RKO (cell line): ENCODE measurements at places on chromosomes 5 and 9.

DNA sequence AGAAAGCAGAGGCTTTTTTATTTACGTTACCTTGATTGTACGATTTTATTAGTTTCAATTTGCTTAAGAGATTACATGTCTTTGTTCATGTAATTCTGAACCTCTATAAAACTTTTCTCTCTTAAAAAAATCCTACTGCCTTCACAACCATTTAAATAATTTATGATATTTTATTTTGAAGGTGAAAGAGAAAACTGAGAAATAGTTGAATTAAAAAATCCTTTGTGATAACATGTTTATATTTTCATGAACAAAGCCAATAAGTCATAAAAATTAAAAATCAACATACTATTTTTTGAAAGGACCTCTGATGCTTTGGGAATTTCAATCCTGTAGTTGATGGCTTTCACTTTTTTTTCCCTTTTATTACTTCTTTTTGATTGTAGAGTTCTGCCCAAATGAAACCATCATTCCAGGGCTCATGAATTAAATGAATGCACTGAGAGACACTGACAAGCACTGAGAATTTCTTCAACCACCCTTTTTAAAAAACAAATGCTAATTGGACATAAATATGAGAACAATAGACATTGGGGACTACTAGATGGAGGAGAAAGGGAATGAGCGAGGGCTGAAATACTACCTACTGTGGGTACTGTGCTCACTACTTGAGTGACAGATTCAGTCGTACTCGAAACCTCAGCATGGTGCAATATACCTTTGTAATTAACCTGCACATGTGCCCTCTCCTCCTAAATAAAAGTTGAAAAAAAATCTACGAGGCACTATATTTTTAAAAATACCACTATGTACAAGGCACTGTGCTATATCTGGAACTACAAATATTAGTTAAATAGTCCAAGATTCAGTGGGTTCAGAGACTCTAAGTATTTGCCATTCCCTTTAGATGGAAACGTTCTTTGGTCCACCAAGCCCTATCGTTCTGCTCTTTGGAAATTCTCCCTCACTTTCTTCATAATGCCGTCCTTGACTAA lies 5.9 kb downstream of the CDKN2A start:
- no peak for DNase-seq

DNA sequence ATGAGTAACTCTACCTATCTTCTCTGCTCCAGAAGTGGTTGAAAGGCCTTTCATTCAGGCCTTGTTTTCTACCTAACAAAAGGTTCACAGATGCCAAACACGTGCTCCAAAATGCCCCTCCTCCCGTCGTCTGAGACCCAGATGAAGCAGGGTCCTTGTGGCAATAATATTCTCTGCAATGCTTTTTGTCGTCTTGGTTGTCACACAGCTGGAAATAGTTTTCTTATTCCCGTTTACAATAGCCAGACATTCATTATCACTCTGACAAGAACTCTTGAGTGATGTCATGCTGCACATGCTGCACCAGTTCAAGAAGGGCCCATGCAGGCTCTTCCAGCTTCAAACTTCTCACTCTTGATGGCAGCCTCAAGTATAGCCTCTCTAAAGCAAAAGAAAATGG lies 7.8 kb downstream of the LPAR1 start:
- DNase-seq = no peak

DNA sequence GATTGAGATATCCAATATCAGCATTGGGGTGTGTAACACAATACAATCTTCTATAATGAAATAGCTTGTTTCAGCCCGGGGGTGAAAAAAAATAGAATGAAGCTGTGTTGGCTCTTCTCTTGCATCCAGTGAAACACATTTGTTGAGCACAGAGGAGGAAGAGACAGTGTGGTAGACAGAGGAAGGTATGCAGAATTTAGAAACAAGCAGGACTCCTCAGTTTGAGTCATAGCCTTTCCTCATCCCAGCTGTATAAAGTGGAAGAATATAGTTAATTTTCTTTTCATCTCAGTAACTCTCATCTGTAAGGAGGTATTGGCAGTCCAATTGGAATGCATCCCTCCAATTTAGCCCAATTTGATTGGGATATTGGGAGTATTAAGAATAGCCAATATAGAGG lies 302.2 kb upstream of the VLDLR start:
- DNase-seq = no peak

- no peak for DNase-seq
These were observed 286.4 kb downstream of the TMEM232 start for GRCh38 chr5:110440058-110440457.

DNA sequence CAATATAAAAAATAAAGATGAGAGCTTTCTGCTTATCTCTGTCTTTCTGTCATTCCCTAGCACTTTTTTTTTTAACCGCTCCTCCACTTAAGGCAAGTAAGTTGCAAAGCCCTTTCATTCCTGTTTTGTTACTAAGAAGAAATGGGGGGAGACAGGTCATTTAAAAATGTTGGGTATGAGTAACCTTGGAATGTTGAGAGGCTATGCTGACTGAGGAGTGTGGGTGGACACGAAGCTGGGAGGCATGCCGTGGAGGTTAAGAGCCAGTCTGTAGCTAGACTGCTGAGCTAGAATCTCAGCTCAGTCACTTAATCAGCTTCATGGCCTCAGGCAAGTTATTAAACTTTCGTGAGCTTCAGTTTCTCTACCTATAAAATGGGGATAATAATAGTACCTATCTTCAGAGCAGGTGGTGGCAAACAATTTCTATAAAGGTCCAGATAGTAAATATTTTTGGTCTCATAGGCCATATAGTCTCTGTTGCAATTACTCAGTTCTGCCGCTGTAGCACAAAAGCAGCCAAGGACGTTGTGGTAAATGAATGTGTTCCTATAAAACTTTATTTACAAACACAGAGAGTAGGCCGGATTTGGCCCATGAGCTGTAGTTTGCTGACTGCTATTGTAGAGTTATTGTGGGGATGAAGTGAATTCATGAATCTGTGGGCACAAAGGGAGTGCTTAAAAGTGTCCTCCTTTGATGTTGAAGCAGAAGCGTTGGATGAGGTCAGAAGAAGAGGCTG lies 220.0 kb downstream of the GABBR2 start:
- DNase-seq = peak; percentile 87

DNA sequence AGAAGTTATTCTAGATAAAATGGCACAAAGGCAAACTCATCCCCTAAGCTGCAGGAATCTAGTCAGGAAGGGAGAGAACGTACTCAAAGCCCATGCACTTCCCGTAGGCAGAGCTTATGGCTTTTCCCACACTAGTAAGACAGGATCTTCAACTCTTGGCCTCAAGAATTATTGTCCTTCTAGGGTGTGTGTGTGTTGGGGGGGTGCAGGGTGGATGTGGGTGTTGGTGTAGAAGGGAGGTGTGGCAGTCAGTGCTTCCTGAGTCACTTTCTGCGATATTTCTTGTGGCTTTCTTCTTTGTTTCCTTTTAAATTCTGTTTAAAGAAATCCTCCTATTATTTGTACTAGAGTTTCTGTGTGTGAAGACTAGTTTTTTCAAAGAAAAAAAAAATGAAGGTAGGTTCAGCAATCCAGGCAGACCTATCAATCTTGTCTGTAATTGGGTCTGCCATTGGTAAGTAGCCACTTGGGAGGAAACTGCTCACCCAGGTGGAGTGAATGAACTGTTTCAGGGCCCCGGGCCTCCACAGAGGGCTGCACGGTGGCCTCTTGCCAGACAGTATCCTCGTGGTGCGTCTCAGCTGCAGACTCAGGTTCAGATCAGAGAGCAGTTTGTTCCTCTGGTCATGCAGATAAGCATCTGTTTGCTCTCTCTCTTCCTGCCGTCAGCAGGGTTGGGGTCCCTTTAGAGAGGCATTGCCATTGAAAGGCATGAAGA lies 131.9 kb downstream of the NPR3 start:
- DNase-seq = no peak

DNA sequence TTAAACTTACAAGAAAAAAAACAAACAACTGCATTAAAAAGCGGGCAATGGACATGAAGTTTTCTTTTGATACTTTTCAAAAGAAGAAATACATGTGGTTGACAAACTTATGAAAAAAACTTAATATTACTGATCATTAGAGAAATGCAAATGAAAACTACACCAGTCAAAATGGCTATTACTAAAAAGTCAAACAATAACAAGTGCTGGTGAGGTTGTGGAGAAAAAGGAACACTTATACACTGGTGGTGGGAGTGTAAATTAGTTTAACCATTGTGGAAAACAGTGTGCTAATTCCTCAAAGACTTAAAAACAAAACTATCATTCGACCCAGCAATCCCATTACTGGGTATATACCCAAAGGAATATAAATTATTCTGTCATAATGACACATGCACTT lies 311.6 kb downstream of the ISL1 start:
- no peak for DNase-seq

DNA sequence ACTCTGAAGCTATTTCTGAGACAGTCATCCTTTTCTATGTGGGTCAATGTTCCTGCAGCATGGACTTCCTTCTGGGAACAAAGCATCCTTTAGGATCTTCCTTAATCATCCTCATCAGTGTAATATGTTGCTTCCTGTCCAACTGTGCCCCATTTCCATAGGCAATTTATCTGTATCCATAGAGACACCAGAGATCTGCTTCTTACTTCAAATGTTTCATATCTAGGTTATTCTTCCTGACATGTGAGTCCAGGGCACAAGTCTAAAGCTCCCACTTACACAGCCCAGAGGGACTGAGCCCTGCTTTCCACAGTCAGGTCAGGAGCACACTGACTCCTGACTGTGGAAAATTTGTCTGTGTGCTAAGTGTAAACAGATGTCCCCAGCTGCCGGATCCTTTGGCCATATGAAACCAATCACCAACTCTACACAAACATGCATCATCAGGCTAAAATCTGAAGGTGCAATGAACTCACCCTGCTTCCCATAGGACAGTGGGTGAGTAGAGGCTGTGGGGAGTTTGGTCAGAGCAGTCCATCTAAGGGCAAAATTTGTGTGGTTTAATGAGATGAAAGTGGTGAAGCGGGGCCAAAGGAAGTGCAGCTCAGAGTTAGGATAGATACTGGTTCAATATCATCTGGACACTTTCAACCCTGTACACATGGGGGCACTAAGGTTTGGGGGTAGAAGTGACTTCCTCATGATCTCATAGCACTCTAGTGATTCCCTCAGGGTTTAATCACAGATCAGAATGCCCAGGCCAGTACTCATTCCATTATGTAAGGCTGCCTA lies 85.2 kb upstream of the TNC start:
- DNase-seq = no peak

- no peak for DNase-seq
These were observed 75.5 kb downstream of the SGCD start for GRCh38 chr5:156402387-156402921.

- DNase-seq = no peak
These were observed 912.3 kb upstream of the WWC1 start for GRCh38 chr5:167378894-167379723.

DNA sequence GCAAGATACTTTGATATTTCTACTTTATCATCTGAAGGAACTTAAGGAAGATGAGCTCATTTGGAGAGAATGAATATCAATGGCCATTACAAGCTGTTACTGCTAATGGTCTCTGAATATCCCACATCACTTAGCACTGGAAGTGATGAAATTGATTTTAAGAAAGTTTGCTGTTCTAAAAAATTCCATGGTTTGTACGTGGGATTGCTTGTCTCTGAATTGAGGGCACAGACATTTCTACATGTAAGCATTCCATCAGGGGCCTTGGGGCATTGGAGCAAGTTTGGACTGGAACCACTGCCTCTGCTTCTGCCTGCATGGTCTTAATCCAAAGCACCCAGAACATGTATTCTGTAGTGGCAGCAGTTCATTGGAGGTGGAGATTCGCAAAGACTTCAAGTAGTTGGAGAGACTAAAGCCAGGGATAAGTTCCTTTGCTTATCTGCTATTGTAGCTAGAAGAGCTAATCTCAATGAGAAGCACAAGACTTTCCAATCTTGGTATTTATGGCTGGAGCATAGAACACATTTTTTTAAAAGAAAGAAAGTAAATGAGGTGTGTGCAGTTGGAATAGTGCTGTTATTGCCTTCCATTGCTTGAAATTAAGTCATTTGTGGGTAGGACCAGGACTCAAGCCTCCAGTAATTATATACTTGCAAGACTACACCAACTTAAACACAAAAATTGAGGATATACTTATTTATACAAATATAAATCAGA lies 424.2 kb downstream of the SPATA31D1 start:
- DNase-seq = no peak

DNA sequence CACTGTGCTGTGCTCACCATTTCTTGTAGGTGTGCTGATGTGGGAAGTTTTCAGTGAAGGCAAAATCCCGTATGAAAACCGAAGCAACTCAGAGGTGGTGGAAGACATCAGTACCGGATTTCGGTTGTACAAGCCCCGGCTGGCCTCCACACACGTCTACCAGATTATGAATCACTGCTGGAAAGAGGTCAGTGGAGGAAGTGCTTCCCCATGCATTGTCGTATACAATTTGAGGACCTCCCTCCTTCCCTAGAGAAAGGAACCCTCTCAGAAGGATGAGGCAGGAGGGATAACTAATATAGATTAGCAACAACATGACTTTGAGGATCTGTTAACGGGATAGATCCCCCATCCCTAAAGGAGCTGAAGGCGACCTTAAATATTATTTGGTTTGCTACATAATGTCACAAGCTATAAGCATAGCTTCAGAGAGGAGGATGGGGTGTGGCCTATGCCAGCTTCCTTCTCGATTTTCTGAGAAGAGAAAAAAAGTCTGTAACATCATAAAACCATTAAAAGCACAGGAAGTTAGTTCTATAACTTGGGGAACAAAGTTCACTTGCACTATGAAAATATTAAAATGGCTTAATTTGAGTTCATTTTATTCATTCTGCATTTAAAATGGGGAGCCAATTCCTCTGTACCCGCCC lies 17.0 kb upstream of the CYFIP2 start:
- no peak for DNase-seq

DNA sequence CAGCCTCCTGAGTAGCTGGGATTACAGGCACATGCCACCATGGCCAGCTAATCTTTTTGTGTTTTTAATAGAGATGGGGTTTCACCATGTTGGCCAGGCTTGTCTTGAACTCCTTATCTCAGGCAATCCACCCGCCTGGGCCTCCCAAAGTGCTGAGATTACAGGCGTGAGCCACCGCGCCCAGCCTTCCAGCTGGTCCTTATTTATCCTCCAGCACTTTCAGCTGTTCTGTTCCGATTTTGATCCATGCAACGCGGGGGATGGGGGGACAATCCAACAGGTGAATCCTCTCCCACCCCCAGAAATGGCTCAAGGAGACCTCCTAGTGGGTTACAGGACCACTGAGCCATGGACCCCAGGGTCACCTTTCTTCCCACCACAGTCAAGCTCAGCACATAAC lies 14.7 kb upstream of the CDKN2AIPNL start:
- no peak for DNase-seq

DNA sequence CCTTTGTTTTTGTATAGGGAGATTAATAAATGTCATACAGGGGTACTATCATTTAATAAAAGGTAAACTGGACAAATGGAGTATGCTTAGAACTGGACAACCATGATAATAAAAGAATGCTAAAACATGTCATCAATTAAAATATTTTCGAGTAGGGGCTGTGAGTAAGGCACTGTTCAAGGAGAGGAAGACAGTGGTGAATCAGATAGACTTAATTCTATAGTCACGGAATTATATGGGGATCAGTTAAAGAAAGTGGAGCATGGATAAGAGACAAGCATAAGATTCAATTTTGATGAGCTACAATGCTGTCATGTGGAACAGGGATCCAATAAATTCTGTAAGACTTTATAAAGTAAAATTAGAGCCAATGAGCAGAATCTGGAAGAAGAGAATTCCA lies 104.5 kb downstream of the HMHB1 start:
- DNase-seq = no peak

- peak; percentile 61 for DNase-seq
These were observed 4.4 kb upstream of the MLANA start for GRCh38 chr9:5886114-5886939.
